ENCODE measurements at places on chromosomes 2 and 18. TPM values are rescaled to one million over a fixed set of nuclear protein-coding genes. Genes with fewer than 3 reads are reported as not detected.

DNA sequence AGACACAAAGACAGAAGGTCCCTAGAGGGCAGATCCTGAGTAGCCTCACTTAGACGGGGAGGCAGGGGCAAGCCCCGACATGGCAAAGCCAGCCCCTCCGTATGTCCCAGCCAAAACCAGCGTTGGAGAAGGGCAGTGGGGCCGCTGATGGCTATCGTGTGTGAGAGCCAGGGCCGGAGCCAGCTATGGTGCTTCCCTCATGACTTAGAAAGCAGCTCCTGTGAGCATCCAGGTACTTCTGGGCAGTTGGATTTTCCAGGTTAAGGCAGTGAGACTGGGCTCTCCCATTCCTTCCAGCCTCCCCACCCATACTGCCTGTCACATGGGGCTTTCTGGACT, 31.2 kb upstream of the ROCK2 start:
- no peak overlapping the region for H3K4me3 ChIP-seq
- no peaks in the 10 kb centered on the region for H3K27me3 ChIP-seq
- DNase-seq, result no peak
- no peaks in the 10 kb centered on the region for H3K36me3 ChIP-seq
- H3K4me1 ChIP-seq, result peaks cover 9% of the 10 kb centered on the region
- H3K27ac ChIP-seq, result no peak overlapping the region

CPLX4 gene
- not detected for total RNA-seq

HOXD13 gene
- total RNA-seq, result not detected

GRCh38 chr2:73823916-73824523, 4.7 kb upstream of the STAMBP start:
- H3K4me3 ChIP-seq, result no peak overlapping the region
- no peaks in the 10 kb centered on the region for H3K27me3 ChIP-seq
- peak; percentile 81 for DNase-seq
- peaks cover 10% of the 10 kb centered on the region for H3K4me1 ChIP-seq

GRCh38 chr2:74554820-74555531, 456 bp downstream of the DOK1 start:
- H3K4me1 ChIP-seq, result peaks cover 20% of the 10 kb centered on the region
- H3K27me3 ChIP-seq, result peaks cover 85% of the 10 kb centered on the region
- H3K27ac ChIP-seq, result no peak overlapping the region
- no peaks in the 10 kb centered on the region for H3K36me3 ChIP-seq
- DNase-seq, result peak; percentile 66

DNA sequence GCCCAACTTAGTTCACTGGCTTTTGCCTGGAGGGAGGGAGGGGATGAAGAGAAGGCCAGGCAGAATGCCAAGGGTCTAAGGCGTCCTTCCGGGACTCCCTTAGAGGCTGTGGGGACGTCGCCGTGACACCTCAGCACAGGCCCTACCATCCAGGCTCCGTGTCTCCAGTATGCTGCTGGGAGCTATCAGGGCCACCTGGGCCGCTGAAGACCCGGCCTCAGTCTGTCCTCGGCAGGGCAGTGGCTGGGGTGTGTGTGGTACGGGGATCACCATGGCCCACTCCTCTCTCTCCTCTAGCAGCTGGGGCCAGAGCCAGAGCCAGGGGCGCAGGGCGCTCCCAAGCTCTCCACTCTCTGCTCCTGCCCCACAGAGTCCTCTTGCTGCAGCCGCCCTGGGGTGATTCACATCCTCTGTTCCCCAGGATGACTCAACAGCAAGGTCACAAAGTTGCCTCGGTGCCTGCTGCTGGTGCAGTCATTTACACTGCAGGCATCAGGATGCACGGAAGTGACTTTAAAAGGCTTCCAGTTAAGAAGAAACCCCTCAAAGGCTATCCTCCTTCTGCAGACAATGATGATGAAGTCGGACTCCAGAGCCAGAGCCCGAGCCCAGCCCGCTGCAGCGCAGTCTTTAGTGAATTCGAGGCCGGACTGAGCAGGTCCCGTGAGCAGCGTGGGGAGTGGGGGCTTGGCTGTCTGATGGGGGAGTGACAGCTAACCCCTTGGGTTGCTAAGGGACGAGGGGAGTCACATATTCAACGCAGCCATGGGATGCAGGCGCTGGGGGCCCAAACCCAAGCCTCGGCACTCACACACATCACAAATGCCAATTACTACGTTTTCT, 31.9 kb downstream of the SNORC start:
- H3K27me3 ChIP-seq, result no peaks in the 10 kb centered on the region
- no peaks in the 10 kb centered on the region for H3K36me3 ChIP-seq
- DNase-seq, result no peak
- no peak overlapping the region for H3K4me3 ChIP-seq
- no peak overlapping the region for H3K27ac ChIP-seq
- H3K4me1 ChIP-seq, result peaks cover 7% of the 10 kb centered on the region
